ENCODE measurements at places on chromosomes 3 and 15.

DNA sequence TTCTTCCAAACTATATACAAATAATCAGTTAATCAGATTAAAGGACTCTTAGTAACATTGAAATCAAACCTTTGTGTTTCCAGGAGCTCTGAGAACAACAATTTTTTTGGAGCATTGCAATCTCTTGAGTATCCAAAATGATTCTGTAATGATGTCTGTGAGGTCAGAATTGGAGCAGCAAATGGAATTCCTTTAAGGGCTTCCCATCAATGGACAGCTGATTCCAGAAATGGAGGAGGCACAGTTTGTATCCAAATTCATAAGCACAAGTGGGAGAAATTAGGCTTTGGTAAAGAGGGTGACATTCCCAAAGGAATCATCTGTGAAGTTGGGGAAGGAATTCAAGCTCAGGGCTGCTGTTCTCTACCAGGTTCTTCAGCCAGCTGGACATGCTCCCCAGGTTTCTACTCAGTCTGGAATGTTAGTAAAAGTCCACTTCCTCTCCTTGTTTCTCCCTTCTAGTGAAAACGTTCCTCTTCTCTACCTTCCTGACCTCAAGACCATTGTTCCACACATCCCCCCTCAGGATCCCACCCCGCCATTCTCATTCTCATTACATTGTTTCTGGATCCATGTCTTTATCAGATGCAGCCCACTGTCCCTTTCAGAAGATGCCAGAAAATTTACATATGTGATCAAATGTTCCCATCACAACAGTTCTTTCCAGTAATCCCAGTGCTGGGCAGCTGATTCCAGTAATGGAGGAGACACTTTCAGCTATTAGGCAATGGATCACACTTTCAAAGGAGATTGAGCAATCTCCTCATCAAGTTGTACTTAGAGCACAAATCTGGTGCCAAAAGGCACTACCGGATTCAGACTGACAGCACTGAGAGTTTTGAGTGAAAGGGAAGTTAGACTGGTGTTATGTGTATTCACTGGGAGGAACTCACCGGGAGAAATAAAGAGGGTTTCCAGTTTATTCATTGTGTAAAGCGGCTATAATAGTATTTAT lies 391.3 kb upstream of the TPRG1 start:
- DNase-seq: peak; percentile 24

DNA sequence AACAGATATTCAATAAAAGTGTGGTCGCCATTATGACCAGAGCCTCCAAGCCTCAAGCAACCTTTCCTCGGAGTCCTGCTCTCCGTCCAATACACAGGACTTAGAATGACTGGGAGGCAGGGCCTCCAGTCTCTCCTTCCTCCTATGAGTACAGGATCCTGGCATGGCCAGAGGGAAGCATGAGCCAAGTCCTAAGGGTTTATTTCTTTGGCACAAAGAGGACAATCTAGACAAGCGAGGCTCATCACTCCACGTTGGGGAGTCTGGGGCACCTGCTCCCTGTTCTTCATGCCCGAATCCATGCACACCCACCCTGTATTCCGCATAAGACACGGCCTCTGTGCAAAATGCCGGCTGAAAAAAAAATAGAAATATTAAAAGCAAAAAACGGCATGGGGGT lies 6.8 kb downstream of the PRRT3 start:
- DNase-seq: no peak

GRCh38 chr3:62622553-62623174 lies 249.3 kb upstream of the FEZF2 start:
- no peak for DNase-seq

DNA sequence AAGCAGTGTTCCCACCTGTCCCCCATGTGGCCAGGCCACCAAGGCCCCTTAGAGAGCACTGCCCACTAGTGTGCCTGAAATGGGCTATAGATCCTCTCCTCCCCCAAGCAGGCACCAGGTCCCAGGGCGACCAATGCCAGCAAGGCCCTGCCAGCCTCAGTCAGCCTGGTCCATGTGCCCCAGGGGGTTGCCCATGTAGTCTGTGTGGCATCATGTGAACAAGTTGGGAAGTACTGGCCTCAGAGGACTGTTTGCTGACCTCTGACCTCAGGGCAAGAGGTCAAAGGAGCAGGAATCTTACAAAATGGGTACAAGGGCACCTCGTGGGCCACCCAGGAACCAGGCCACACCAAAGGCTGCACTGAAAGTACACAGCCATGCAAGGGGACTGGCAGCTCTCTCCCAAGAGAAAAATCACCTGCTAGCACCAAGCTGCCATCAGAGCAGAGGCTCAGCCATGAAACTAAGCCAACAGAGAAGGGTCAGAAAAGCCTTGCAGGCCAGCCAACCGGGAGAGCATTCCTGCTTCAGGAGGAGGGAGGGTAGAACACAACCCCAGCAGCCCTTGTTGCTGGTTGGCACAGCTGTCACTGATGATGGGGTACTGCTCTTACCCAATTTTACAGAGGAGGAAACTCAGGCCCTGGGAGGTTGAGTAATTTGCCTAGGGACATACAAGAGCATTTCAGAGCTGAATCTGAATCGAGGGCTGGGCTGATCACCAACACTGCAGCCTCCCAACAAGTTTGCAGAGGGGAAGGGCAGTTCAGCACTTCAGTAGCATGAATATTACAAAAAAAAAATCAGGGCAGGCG lies 5.2 kb upstream of the FURIN start:
- no peak for DNase-seq

DNA sequence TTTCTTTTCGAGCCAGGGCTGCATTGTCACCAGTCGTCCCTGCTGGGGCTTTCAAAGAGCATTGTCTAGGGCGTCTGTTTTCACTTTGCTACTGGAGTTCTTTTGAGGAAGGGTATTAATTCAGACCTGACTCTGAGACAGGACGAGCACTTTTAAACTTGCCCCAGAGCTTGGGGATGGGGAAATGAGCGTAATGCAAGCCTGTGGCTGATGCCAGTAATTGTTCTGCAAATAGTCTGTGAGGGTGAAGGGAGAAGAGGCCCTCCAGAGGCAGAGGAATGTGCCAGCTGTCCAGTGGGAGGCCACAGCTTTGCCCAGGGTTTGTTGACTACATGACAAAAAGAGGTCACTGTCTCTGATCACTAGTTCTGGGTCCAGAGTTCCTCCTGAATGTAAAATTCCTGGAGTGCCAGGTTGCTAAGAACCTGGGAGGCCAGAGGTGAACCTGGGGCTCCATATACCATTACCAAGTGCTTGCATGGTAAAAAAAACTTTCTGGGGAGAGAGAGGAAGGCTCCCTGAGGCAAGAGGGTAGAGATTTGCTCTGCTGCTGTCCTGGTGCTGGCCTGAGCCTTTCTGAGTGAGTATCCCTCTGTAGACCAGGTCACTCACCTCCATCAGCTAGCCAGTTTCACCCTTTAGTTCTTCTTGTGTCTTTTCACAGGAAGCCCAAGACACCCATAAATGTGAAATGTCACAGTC lies 14.8 kb downstream of the EEFSEC start:
- DNase-seq: no peak

DNA sequence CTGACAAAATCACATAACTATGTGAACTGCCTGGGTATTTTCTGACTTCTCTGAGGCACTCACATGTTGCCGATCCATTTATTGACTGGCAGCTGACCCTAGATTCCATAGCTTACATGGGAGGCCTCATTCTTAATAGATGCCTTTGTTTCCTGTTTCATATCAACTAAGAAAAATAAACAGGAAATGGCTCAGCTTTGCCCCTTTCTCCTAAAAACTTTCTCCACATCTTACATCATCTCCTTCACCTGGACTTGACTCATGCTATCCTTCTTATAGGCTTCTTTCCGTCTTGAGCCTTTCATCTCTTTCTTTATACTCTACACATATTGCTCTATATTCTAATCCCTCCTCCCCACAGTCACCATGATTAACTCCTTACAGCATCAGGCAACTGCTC lies 38.0 kb downstream of the TXNRD3 start:
- no peak for DNase-seq

DNA sequence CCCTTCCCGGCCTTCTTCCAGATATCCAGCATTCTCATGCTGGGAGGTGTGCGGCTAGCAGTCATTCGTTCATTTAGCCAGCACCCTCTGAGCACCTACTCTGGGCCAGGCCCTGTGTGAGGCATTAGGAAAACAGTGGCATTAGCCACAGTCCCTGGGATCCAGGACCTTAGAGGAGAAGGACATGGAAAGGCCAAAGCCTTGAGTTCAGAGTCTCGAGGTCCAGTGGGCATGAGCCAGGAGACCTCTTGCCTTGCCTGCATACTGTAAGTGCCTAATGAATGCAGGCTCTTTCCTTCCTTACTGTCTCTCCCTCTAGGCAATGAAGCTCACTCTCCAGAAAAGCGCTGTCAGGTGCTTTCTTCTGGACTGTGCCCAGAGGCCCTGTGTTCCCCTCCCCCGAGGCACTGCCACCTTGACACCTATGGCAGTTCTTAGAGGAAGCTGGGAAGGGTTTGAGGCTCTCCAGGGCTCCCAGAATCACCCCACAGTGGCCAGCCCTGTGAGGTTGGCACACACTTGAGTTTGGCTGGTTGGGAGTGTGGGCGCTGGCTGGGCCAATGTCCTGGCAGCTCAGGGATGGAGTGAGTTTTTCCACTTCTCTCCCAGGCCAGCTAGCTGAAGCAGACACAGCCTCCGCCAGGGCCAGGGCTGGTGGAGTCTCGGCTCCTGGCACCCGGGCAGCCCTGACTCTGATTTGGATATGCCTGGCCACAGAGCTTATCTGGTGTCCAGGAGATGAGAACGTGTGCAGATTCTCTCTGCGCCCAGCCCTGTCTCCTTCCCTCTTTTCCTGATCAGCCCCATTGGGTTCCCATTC lies 5.4 kb downstream of the CORO2B start:
- DNase-seq: no peak

- DNase-seq: no peak
Measured at GRCh38 chr15:85947936-85948335, 131.7 kb upstream of the AGBL1 start.

- no peak for DNase-seq
Measured at GRCh38 chr3:152858170-152858800, 23.4 kb downstream of the P2RY1 start.

DNA sequence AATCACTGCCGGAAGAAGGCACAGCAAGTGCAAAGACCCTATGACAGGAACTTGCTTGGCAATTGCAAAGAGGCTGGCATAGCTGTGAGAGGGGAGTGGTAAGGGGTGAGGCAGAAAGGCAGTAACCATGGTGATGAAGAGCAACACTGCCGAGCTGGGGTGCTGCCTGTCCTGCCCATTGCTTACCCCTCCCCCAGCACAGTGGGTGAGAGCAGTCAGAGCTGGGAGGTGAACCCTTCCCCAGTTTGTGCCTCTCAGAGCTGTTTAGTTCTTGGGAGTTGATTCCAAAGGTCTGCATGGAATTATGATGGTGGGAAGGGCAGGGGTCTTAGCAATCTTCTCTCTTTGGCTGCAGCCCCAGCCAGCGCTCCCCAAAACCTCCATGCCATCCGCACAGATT lies 8.8 kb downstream of the TYRO3 start:
- peak; percentile 44 for DNase-seq

Measured in C1 segment of cervical spinal cord (tissue), 14 donors.